CD4-positive, alpha-beta T cell treated with Interleukin-6 at 100 ng/mL for 8 hours (primary cell): ENCODE measurements at places on chromosomes 3 and 15.

DNA sequence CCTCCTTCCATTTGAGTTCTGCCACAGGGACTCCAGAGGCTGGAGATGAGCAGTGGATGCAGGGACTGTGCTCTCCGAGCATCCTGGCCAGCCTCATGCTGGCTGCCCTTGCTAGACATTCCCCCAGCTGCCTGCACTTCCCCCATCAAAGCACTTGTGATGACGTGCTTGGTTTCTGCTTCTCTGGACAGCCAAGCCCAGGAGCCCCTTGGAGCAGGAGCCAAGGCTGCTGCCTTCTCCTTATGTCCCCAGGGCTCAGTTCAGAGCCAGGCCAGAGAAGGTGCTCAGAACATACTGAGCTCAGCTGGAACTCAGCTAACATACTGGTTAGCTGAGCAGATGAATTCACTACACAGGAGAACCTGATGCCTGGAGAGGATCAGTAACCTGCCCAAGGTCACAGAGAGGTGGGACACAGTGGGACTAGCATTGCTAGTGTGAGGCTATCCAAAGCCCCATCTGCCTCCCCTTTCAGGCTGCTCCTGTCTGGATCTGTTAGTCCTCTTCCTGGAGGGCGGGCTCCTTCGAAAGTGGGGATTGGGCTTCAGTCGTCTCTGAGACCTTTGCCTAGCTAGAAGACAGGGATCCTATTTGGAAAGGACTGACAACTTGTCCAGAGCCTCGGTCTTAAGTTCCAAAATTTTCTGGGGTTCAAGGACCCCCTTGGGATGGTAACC, 4.3 kb downstream of the PCBP4 start:
- DNase-seq, result no peak

GRCh38 chr3:112403103-112403502, 70.1 kb downstream of the CD200 start:
- no peak for DNase-seq

DNA sequence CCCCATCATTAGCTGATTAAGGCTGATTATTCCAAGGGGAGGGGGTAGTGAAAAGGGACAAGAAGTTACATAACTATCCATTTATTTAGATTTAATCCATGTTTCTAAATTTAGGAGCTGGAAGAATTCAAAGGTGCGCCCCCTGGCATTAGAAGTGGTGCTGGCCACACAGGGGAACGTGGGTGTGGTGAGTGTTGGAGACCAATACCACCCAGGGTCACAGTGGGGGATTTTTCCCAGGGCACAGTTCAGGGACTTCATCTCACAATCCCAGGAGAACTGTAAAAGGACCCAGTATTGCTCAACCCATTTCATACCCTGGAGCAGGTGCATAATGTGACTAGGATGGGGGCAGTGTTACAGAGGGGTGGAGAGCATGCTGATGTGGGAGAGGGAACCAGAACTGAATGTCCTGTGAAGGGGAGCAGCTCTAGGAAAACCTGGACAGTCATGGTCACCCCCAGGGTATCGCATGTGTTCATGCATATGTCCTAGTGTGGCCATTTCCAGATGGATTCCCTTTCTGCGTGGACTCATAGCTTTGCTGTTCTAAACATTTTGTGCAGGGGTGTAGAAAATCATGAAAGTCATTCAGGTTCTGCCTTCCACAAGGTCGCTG, 110.3 kb downstream of the LSM3 start:
- no peak for DNase-seq

DNA sequence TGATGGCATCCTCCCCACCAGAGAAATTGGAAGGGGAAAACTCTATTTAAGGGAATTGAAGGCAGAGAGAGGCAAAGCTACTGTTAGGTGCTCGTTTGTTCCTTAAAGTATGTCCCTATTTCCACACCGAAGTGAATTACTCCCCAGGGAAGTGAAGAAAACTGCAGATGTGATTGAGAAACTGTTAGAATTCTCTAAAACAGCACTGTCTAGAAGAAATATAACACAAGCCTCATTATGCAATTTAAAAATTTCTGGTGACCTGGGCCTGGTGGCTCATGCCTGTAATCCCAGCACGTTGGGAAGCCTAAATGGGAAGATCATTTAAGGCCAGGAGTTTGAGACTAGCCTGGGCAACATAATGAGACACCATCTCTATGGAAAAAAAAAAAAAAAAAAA, 305.0 kb downstream of the SHQ1 start:
- no peak for DNase-seq

- no peak for DNase-seq
Measured at GRCh38 chr3:143445118-143445517, 325.5 kb downstream of the CHST2 start.

- DNase-seq, result no peak
Measured at GRCh38 chr3:87062685-87063084, 71.7 kb upstream of the VGLL3 start.

DNA sequence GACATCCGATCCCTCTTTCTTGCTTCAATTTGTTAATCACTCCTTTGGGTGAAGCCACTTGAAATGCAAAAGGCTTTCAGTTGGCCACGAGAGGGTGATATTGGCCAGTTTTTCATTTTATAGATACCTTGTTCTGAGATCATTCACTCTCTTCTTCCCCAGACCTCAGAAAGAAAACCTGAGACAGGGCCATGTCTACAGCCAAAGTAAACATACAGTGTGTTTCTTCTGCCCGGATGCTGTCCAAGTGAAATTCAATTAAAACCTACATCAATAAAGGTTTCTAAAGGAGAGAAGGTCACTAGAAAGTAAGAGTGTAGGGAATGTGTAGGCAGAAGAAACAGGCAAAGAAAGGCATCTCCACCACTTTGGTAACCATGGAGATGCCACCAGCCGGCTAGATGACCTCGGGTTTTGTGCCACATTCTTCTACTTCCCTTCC, 39.5 kb upstream of the FMN1 start:
- no peak for DNase-seq

GRCh38 chr3:156812521-156813335, 13.4 kb upstream of the LEKR1 start:
- DNase-seq, result no peak

DNA sequence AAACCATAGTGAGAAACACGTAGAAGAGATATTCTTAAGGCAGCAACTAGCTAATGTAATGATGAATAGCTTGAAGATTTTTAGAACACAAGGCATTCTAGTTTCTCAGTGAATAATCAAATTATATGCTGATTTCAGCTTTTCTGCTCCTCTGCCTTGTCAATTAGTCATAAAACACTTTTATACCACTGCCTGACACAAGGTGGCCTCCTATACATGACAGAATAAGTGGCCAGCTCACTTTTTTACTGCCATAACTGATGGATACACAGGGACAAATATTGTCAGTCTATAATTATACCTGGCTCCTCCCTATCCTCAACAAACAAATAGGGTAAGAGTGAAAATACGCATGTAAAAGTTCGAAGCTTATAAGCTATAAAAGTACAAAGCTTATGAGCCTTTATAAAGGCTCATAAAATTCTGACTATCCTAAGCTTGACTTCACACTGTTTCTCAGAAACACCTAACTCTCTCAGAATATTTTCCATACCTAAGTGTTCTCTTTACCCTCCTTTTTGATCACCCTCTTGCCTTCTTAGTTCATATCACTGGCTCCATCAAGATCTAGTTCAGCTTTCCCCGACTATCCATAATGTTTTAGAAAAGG, 81.6 kb downstream of the HERC1 start:
- DNase-seq, result peak; percentile 52

DNA sequence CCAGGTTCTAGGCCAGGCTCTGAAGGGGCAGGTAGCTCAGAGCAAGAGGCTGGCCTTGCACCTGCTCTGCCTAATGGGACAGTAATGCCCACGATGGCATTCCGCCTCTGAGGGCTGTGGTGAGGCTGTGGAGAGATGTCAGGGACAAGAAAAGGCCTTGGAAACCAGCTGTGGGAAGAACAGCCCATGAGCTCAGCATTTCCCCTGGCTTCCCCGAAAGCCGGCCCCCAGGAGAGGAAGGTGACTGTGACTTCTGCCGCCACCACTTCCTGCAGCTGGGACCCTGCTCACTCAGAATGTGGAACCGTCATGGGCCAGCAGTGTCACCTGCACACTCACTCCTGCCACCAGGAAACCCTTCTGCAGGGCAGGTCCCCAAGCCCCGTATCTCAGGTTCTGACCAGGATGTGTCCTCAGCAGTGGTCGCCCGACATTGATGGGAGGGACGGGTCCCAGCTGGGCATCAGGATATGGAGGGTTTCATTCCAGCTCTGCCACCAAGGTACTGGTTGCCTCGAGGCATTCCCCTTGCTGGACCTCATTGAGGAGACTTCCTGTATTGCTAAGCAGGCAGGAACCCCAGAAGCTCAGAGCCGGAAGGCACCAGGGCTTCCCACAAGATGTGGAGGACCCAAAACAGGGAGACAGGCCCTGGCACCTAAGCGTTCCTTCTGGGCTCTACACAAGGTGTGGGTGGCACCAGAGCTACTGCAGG, 30.7 kb downstream of the SEMA7A start:
- peak; percentile 60 for DNase-seq
